Mesenteric fat pad (tissue), 1 donor: ENCODE measurements at places on chromosomes 1 and 21. TPM values are rescaled to one million over a fixed set of nuclear protein-coding genes. Genes with fewer than 3 reads are reported as not detected.

The DISP1 gene
- total RNA-seq, result 6.1 TPM

The DAB1 gene
- total RNA-seq, result 1.9 TPM

The NR0B2 gene
- 0.29 TPM for total RNA-seq

The SYCP1 gene
- total RNA-seq, result not detected

The BMP8B gene
- total RNA-seq, result 0.74 TPM

The KRTAP7-1 gene
- total RNA-seq, result not detected

The MEX3A gene
- total RNA-seq, result 0.58 TPM

The CCDC28B gene
- total RNA-seq, result 3.5 TPM

The TEDDM1 gene
- not detected for total RNA-seq

The NECTIN4 gene
- not detected for total RNA-seq

The PGLYRP3 gene
- total RNA-seq, result not detected

The LYSMD1 gene
- total RNA-seq, result 5.3 TPM

The ZNF593OS gene
- total RNA-seq, result not detected

The CATSPERE gene
- 0.74 TPM for total RNA-seq

The AMY1A gene
- not detected for total RNA-seq

The PLA2G2D gene
- not detected for total RNA-seq

The GJA8 gene
- total RNA-seq, result not detected

The HOOK1 gene
- total RNA-seq, result not detected

The SAMSN1 gene
- total RNA-seq, result 42.4 TPM

The MAP1LC3C gene
- 9.8 TPM for total RNA-seq

The AKR1A1 gene
- 132 TPM for total RNA-seq

The NBPF4 gene
- total RNA-seq, result not detected

The GBP7 gene
- not detected for total RNA-seq

The SCP2 gene
- total RNA-seq, result 153 TPM

The CYB561D1 gene
- total RNA-seq, result 8.9 TPM

The ZNF648 gene
- not detected for total RNA-seq

The PAX7 gene
- total RNA-seq, result not detected

The IL10 gene
- 23.0 TPM for total RNA-seq

The IGSF3 gene
- total RNA-seq, result 0.84 TPM

The ACADM gene
- total RNA-seq, result 41.9 TPM

The TNFRSF8 gene
- total RNA-seq, result 2.1 TPM

The CXADR gene
- total RNA-seq, result 0.74 TPM

The NSL1 gene
- 28.3 TPM for total RNA-seq

The SPATA17 gene
- not detected for total RNA-seq

The SYT6 gene
- not detected for total RNA-seq

The C1QTNF12 gene
- 2.9 TPM for total RNA-seq

The AGPAT3 gene
- 79.2 TPM for total RNA-seq

The OPRD1 gene
- not detected for total RNA-seq

The SPATA45 gene
- not detected for total RNA-seq

The RAD54L gene
- total RNA-seq, result not detected

The ANGPTL1 gene
- 23.4 TPM for total RNA-seq

The ASPM gene
- 0.10 TPM for total RNA-seq

The SPATA1 gene
- 0.71 TPM for total RNA-seq

The C1orf226 gene
- total RNA-seq, result 1.6 TPM

The COL6A2 gene
- 735 TPM for total RNA-seq

The C1orf53 gene
- total RNA-seq, result 1.7 TPM

The FBLIM1 gene
- 34.5 TPM for total RNA-seq

The CGN gene
- 0.13 TPM for total RNA-seq

The CSMD2 gene
- 1.3 TPM for total RNA-seq

The FMOD gene
- total RNA-seq, result 95.2 TPM

The GNAT2 gene
- not detected for total RNA-seq

The GBP5 gene
- 2.1 TPM for total RNA-seq

The SHISAL2A gene
- total RNA-seq, result not detected
